ENCODE measurements at places on chromosomes 11 and 22.

DNA sequence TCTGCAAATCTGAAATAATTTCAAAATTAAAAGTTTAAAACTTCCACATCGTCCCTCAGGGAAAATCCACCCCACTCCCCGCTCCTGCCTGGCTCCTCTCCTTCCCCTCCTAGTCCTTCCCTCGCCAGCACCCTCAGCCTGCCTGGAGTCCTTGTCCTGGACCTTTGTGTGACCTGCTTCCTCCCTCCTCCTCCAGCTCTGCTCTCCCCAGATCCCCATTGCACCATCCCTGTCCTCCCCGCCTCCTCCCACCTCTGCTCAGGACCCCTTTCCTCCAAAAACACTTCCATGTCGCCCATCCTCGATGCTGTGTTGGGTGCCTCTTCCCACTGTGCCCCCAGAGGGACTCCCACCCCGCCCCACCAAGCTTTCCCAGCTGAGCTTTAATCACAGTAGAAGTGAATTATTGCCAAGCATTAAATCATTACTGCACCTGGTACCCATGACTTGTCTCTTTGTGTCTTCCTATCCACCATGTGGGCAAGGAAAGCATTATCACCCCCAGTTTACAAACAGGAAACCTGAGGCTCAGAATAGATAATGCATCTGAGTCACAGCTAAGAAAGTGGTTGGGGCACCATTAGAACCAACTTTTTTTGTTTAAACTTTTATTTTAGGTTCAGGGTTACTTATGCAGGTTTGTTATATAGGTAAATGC is 2.4 kb upstream of the ZP1 start:
- DNase-seq, result no peak

GRCh38 chr22:28812516-28812915 is 12.1 kb upstream of the XBP1 start:
- no peak for DNase-seq

DNA sequence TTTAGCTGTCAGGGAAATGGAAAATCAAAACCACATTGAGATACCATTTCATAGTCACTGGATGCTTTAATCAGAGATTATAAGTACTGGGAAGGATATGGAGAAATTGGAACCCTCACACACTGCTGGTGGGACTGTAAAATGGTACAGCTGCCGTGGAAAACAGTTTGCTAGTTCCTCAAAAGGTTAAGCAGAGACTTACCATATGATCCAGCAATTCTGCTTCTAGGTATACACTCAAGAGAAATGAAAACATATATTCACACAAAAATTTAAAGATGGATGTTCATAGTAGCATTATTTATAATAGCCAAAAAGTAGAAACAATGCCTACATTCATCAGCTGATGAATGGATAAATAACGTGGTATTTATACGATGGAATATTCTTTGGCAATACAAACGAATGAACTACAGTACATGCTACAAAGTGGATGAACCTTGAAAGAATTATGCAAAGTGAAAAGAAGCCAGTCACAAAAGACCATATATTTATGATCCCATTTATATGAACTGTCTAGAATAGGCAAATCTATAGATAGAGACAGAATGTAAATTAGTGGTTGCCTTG is 23.0 kb downstream of the RNF121 start:
- DNase-seq, result no peak

DNA sequence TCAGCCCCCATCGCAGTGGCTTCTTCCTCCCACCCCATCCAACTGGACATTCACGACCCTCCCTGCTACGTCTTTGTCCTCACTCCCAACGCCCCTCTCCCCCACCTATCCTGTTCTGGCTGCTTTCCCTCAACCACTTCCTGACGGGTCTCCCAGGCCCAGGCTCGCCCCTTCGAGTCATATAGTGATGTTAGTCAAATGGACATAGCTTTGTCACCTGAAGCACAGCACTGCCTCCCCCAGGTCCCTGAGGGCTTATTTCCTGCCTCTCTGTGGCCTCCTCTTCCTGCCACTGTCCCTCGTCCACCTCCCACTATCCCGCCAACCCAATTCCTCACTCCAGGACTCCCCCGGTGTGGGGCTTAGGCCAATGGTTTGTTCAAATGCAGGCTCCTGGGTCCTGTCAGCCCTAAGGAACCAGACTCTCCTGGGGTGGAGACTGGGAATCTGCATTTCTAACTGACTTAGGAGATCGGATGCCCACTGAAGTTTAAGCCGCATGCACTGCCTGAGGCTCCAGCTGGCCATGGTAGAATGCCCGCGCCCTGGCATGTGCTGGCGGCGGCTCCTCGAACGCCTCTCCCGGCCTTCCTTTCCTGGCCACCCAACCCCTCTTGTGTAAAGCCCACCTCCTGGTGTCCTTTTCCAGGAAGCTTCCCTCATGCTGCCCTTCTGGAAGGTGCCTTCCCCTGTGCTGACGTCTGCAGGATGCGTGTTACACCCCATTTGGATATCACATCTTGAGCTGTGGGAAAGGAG is 18.3 kb downstream of the SUN2 start:
- DNase-seq, result no peak

- DNase-seq, result peak; percentile 69
Observed at GRCh38 chr11:99020352-99021225, at the start of gene CNTN5. Gene CNTN5, plus strand, starts transcription at chr11:99020949.

DNA sequence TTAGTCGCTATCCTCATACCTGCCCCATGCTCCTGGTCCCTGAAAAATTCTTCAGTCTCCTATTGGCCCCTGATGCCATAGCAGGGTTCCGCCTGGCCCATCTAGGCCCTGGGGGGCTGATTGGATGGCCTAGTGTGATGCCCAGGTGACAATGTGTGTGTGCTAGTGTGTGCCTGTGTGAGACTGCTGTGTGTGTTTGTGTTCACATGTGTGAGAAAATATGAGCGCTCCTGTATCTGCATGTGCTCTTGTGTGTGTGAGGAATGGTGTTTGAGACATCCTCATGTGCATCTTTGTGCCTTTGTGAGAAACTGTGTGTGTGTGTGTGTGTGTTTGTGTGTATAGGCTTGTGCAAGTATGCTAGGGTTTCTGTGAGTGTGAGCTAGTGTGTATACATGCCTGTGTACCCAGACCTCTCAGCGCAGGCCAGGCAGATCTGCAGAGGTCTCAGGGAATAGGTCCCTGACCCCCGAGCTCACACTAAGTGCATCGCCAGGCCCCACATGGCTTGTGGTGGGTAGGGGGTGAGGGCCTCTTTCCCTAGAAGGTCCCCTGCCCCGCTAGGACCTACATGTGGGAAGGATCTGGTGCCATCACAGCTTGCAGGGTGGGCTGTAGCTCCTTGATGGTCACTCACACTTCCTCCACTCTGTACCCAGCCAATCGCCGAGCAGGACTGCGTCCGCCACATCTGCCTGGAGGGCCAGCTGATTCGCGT is 64.6 kb downstream of the OTOG start:
- DNase-seq, result no peak

DNA sequence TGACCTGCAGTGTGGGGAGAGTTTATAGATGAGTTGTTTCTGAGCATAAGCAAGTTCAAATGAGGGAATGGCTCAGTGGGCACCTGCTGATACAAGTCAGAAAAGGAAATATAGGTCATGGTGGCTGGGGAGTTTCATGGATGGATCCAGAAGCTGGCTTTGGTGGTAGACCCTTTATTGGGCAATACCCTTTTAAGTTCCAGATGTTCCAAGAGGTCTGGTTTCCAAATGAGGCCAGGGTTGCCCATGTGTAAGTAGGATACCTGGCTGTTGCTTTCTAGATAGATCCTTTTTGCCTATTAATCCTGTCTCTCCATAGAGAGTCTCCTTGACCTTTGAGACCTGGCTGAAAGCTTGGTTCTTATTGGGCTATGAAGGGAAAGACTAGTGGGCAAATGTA is 2.2 kb downstream of the STIM1 start:
- no peak for DNase-seq

- DNase-seq, result peak; percentile 48
Observed at GRCh38 chr22:20741634-20742581, 32.0 kb upstream of the SERPIND1 start.

GRCh38 chr11:26191193-26191592 is 140.7 kb upstream of the ANO3 start:
- no peak for DNase-seq

GRCh38 chr22:37474447-37475090 is 11.6 kb downstream of the MFNG start:
- no peak for DNase-seq

DNA sequence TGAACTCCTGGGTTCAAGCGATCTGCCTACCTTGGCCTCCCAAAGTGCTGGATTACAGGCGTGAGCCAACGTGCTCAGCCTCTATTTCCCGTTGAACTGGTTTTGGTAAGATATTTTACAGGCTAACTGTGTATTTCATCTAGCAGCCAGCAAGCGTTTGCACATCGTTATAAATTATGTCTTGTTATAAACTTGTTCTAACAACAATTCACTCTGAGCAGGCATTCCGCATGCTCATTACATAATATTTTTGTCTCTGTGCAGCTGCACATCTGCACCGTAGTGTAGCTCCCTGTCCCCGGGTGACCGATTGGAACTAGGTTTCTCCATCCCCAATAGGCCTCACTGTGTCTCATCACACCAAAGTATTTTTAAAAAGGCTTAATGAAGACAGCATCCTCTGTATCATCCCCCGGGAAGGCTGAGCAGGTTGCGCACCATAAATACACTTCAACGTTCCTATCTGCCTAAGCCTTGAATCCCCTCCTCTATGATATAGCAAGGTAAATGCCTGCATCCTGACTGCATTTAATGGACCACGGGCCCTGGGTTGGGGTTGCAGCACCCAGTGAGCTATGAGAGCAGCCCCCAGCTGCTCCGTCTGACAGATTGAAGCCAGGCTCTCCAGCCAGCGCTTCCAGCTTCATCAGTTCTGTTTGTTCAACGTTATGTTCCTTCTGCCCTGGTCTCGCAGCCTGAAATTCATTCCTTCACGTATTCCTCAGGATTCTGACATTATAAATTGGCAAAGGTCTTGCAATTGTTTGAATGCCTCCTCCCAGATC is 47.7 kb downstream of the TST start:
- DNase-seq, result no peak

DNA sequence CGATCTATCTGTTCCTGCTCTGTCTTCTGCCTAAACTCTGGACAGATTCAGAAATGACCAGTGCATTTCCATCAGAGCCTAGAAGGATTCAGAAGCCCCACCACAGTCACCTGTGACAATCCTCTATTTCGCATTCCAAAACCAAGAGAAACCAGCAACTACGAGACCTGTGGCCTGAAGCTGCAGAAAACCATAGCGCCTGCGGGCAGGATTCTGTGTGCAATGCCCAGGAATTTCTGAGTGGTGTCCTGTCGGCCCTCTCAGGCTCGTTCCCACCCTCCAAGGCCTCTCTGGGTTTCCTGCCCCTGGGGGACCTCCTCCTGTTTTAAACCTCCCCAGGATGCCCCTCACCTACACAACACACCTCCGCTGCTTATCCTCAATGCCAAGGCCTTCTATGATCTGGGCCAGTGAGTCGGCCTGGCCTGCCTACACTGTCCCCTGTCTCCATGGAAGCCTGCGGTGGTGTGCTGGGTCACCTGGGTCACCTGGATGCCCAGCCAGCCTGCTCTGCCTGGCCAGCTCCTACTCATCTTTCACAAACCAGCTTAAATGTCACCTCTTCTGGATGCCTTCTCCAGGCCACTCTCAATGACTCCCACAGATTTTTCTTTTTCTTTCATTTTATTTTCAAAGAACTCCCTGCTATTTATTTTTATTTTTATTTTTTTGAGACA is 198.3 kb downstream of the CEP164 start:
- no peak for DNase-seq

GRCh38 chr22:17234144-17234623 is 14.9 kb upstream of the ADA2 start:
- DNase-seq, result no peak

DNA sequence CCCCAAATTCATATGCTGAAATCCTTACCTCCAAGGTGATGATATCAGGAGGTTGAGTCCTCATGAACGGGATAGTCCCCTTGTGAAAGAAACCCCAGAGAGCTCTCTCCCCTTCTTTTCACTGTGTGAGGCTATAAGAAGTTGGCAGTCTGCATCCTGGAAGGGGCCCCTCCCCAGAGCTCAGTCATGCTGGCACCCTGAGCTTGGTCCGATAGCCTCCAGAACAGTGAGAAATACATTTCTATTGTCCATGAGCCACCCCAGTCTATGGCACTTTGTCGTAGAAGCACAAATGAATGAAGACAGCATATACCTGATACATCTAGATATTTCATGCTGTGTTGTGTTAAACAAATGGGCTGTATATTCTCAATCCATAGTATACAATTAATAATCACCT is 81.1 kb upstream of the CRTAM start:
- DNase-seq, result no peak

GRCh38 chr11:121539000-121539399 is 86.2 kb upstream of the SORL1-AS1 start:
- no peak for DNase-seq

DNA sequence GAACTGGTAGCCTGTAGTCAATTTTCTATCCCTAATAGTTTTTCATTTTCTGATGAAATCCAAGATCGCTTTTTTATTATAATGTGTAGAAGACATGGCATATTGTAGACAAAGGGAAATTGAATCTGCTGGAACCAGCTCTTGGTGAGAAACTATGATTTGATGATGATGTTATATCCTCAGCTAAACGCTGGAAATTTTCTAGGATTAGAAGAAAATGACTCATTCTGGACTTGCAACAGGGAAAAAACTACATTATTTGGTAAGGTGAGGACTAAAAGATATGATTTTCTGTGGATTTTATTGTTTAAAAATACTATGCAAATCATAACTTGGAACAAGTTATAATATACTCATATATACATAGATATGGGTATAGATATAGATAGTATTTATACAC is 14.1 kb upstream of the PGM2L1 start:
- no peak for DNase-seq

GRCh38 chr22:39081598-39081997 is 4.5 kb downstream of the APOBEC3G start:
- no peak for DNase-seq

GRCh38 chr22:38870791-38871359 is 1.1 kb downstream of the CBX6 start:
- no peak for DNase-seq

DNA sequence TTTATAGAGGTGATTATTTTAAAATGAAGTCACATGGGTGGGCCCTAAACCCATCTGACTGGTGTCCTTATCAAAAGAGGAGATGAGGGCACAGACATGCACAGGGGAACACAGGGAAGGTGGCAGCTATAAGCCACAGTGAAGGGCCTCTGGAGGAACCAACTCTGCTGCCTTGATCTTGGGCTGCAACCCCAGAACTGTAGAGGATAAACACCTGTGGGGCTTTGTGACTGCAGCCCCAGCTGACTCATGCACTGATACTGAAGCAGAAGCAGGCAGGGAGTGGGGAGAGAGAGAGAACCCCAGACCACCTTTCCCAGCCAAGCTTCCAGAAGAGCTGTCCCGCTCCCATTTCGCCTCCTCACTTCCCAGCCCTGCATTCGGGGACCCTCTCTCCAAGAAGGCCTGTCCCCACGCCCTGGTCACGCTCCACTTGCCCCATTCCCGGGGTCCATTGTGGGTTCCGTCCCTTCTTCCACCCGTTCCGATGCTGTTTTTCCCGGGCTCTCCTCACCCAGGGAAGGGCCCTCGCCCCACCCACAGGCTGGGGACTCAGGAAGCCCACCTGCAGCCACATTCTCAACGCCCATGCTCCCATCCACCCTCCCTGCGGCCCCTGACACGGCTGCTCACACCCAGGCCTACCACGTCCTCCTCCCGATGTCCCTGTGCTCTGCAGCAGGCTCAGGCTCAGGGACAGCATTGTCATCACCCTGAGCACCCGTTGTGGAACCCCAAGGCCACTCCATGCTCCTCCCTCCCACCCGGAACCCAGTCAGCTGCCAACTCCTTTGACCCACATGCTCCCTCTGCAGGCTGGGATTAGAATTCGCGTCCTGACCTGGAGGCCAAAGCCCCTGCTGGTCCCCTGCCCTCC is 90.8 kb upstream of the SHANK2 start:
- no peak for DNase-seq

- DNase-seq, result no peak
Observed at GRCh38 chr11:57378186-57378585, 2.8 kb downstream of the PRG3 start.
